Frontal cortex (tissue), 4 donors: ENCODE measurements at places on chromosomes 3 and 15.
A peak's percentile ranks its signal among the peaks of the same experiment; 100 is the strongest.

GRCh38 chr3:56918111-56918568 is 116.4 kb upstream of the ARHGEF3 start:
- no peak for DNase-seq

DNA sequence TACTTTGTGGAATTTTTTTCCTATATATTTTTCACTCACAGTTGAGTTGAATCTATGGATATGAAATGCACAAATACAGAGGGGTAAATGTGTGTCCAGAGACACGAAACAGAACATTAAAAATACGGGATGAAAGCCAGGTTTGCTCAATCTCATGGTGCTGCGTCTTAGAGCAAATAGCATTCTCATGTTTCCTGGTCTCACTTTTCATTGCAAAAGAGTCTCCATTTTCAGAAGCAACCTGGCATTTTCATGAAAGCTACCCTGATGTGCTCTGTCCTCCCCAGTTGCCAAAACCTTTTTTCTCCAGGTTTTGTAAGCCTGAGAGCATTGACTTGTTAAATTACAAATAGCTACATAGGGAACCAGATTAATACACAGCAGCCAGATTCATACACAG is 49.5 kb upstream of the MBNL1 start:
- no peak for DNase-seq

GRCh38 chr3:27859821-27860220 is 137.7 kb upstream of the EOMES start:
- DNase-seq = no peak

DNA sequence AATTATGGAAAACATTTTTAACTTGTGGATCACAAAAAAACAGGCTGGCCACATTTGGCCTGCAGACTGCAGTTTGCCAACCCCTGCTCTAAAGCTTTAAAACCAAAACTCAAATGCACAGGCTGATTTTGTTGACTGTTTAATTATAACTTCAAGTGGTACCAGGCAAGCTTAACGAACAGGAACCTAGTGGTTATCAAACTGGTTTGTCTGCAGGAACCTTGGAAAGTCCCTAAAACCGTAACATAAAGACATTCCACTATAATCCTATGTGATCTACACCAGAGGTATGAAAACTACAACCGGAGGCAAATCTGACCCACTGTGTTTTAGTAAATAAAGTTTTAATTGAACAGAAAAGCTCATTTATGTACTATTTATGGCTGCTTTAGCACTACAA is 52.4 kb downstream of the TBL1XR1 start:
- no peak for DNase-seq

GRCh38 chr3:11131371-11131770 is 22.9 kb upstream of the HRH1 start:
- DNase-seq = no peak

- DNase-seq = no peak
Measured at GRCh38 chr15:89058876-89059405, 29.3 kb upstream of the ABHD2 start.

GRCh38 chr15:90432253-90432652 is 44.2 kb downstream of the IQGAP1 start:
- DNase-seq = no peak

DNA sequence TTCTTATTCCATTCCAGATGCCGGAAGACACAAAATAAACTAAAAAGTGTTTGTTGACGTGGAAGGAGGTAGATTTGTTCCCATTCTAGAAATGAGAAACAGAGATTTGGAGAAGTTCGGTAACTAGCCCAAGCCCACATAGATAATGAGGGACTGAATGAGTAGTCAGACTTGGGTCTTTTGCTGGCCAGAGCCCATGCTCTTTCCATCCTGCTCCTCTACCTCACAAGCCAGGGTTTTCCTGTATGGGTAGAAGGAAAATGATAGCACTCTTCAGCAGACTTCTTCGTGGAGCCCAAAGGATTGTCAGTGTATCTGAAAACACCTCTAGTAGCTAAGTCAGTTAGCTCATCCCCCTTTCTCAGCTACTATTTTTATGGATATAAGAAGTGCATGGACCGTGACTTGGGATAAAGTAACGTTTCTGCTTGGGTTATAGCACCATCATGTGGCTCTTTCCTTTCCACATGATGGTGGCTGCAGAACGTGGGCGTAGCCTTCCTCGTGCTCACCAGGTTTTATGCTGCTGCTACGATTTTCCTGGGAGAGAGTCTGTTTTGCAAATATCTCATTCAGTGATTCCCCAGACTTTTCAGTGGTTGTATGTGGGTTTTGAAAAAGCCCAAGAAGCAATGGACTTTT is 84.6 kb downstream of the DGKG start:
- DNase-seq = no peak

GRCh38 chr15:31128919-31129768 is 27.6 kb upstream of the TRPM1 start:
- peak; percentile 66 for DNase-seq

DNA sequence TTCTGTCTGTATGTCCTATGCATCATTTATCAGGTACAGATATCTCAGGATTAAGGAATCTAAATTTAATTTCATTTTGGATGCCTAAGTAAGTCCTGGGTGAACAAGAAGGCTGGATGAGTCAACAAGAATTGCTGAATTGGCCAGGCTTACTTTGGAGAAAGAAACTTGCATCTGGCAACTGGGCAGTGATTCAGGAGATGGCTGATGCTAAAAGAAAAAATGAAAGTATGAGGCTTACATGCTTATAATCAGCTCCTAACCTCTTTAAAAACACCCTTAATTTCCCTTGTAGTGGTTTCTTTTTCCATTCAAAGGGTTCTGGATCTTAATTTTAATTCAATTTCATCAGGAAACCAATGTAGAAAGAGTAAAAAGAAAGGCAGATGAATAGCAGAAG is 228.8 kb upstream of the PEX5L start:
- no peak for DNase-seq

- no peak for DNase-seq
Measured at GRCh38 chr15:66004618-66005262, 135.4 kb downstream of the RAB11A start.

DNA sequence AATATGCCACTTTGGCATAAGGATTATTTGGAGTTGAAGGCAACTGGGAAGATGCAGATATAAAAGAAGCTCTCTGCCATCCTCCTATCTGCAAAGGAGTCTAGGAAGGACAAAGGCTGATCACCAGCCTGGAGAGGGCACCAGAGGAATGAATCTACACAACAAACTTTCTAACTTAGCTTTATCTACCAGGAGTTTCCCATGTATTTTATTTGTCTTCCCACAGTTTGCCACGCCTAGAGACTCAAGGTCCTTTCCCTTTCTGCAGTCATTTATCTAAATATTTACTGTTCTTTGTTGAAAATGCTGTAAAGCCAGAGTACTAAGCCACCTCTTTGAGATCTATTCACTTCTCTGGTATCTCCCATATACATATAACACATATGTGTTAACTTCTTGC is 32.2 kb downstream of the GPR176 start:
- peak; percentile 38 for DNase-seq

GRCh38 chr3:66738625-66739365 is 238.0 kb upstream of the LRIG1 start:
- DNase-seq = no peak

DNA sequence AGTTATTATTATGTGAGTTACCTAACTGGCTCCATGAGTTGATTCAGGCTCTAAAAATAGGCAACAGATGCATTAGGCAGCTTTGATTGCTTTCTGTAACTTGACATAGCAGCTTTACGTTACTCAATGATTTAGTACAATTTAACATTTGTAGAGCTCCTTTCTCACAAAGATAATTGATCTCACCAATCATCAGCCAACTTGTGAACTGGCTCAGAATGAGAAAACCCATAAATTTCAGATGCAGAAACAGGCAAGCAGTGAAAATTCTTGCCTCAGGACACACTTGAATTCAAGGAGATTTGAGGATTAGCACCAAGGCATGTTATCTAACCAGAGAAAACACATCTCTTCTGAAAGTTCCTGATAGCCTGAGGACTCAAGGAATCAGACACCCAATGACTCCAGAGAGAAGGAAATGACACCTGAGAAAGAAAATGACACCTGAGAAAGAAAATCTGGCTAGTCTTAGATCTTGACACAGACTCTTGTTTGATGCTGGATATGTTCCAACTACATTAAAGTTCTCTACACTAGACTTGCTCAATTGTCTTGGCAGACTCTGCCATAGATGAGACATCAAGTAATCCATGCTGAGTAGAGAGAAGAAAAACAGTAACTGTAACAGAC is 315.1 kb upstream of the CBLB start:
- no peak for DNase-seq

DNA sequence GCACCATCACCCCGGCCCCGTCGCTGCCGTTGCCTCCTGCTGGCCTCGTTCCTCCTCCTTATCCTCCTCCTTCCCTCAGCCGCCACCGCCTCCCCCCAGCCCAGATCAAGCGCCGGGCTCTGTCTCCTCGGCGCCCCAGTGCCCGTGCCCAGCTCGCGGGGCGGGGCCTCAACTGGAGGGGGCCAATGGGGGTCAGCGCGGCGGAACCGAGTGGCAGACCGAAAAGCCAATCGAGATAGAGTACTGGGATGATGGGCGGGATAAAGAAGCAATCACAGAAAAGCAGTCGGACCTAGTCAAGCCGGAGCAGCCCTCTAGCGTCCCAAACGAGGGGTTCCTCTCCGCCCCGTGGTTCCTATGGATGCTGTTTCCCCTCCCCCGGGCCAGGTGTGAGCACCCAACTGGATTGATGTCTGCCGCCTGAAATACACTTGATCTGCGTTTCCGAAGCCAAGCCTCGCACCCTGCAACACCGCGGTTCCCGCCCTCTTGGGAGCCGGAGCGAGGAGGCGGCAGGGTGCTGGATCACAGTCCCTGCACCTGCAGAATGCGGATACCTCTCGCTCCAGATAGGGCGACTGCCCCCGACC is at the start of gene FRMD5:
Gene FRMD5 (minus strand): TSS at position 121 of the 590 bp plus-strand sequence.
- DNase-seq = peak; percentile 92

- no peak for DNase-seq
Measured at GRCh38 chr3:15313461-15313860, 18.9 kb downstream of the SH3BP5 start.

- DNase-seq = no peak
Measured at GRCh38 chr15:41017066-41017735, 63.9 kb downstream of the CHAC1 start.

DNA sequence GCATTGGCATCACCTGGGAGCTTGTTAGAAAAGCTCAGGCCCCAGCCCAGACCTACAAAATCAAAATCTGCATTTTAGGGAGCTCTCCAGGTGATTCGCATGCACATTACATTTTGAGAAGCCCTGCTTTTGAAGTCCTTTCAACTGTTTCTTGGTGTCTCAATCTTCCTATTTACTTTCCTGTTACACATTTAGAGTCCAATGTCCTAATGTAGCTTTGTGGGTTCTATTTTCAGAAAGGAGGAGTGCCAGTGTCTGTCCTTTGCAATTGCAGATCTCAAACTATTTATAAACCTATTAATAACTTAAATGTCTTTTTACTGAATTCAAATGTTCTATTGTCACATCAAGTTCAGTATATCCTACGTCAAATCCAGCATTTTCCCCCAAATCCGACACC is 27.8 kb upstream of the MYRIP start:
- no peak for DNase-seq

DNA sequence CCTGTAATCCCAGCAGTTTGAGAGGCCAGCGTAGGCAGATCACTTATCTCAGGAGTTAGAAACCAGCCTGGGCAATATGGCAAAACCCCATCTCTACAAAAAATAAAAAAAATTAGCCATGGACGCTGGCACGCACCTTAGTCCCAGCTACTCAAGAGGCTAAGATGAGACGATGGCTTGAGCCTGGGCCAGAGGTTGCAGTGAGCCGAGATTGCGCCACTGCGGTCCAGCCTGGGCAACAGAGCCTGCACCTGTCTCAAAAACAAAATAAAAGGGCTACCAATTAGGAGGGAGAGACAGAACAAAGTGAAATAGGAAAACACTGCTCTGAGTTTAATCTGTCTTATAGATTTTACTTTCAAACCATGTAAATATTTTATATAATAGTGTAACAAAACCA is 33.8 kb downstream of the MSL2 start:
- DNase-seq = no peak

DNA sequence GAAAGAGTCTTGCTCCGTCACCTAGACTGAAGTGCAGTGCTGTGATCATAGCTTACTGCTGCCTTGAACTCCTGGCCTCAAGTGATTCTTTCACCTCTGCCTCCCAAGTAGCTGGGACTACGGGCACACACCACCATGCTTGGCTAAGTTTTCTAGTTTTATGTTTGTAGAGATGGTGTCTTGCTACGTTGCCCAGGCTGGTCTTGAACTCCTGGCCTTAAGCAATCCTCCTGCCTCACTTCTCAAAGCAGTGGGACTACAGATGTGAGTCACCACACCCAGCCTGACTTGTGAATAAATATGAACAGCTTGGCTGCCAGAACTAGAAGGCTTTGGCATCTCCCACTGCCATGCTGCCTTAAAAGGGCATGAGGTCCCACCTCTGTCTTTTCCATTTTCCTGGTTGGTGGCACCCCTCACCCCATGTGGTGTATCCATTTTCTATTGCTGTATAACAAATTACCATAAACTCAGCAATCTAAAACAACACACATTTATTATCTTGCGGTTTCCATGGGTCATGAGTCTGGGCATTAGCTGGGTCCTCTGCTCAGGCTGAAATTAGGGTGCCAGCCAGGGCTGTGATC is 44.3 kb downstream of the PTPRG start:
- DNase-seq = no peak

- DNase-seq = no peak
Measured at GRCh38 chr3:62421207-62421606, 47.9 kb upstream of the FEZF2 start.

DNA sequence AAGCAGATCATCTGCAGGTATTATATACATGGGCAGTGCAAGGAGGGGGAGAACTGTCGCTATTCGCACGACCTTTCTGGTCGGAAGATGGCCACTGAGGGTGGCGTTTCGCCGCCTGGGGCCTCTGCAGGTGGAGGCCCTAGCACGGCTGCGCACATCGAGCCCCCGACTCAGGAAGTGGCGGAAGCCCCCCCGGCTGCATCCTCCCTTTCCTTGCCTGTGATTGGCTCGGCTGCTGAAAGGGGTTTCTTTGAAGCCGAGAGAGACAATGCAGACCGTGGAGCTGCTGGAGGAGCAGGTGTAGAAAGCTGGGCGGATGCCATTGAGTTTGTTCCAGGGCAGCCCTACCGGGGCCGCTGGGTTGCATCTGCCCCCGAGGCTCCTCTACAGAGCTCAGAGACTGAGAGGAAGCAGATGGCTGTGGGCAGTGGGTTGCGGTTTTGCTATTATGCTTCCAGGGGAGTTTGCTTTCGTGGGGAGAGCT is 639 bp downstream of the MKRN3 start:
- DNase-seq = no peak

DNA sequence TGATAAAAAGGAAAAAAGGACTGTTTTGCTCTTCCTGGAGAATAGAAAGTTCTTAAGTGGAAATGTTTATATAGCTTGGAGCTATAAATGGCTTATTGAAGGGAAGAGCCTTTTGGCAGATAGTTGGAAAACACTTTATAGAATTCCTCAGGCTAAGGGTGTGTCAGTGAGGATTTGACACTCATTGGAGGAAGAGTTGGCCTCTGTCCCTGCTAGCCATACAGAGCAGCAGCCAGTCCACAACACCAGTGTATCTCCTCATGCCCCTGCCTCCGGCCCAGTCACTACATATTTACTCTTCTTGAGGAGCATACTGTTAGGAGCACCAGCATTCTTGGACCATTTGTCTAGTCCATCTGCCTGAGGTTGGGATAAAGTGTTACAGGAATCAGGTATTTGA is 36.2 kb downstream of the KLHL18 start:
- no peak for DNase-seq
